NCI-H1092 treated with DMSO at 0.1 percent for 48 hours (cell line): ENCODE measurements at places on chromosomes 5 and 9.

GRCh38 chr9:110338143-110338542, 480 bp upstream of the TXNDC8 start:
- no peak for DNase-seq

DNA sequence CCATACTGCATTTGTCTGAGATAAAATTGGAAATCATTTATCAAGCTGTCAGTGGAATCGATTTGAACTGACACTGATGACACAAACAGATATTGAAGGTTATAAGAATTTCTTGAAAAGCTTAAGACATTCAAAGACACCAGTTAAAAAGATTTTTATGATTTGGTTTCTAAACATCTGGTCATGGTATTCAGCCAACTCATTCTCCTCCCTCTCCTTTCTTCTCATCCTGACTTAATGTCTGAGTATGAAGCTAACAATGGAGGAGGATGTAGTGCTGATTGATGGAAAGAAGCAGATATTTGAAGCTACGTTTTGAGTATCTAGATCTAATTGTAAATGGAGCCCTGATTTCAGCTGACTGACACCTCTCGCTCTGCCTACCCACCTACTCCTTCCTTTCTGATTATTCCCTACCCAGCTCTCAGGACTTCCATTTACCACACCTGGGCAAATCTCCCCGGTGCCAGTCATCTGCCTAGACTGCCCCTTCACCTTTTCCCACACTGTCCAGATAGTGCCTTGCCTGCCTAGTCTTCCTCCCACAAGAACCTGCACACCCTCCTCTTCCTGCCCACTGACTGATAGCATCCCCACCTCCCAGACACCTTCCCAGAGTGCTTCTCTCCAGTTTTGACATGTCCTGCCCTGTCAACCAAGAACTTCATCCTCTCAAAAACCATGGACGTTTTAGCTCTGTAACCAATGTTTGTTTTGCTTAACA, 20.7 kb upstream of the LIFR start:
- no peak for DNase-seq

- no peak for DNase-seq
Observed at GRCh38 chr5:62778316-62779009, 199.8 kb downstream of the LRRC70 start.

- no peak for DNase-seq
Observed at GRCh38 chr5:177350776-177351391, 584 bp downstream of the LMAN2 start.

- no peak for DNase-seq
Observed at GRCh38 chr9:136558373-136558772, 12.5 kb upstream of the NOTCH1 start.

DNA sequence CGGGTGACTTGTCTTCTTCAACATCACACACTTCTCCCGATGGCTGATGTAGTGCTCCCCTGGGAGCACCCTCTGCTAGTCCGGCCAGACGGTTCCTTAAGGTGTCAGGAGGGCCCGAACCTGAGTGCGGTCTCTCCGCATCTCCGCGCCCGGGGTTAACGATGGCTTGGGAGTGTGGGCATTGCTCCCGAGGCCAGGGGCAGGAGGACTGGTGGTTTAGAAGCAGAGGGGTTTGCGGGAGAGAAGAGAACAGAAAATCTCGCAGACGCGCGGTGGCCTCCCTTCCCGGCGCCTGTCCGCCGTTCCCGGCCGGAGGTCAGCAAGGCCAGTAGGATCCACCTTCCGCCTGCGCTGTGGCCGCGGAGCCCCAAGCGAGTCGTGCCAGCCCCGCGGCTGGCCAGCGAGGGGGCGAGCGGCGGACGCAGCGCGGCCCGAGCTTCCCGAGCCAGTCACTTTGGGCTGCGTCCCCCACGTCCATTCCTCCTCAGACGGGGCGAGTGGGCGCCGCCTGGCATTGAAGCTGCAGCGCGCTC, 700 bp downstream of the CDO1 start:
- DNase-seq, result peak; percentile 24

DNA sequence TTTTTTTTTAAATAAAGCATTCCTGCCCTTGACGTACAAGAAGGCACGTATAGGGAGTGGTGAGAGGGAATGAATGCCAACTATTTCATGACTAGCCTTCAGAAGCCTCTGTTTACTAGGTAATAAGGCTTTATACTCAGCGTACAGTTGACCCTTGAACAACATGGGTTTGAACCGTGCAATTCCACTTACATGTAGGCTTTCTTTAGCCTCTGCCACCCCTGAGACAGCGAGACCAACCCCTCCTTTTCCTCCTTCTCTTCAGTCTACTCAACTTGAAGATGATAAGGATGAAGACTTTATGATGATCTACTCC, 22.5 kb downstream of the CDC42SE2 start:
- DNase-seq, result no peak

GRCh38 chr5:35438786-35439185, 178.9 kb upstream of the SPEF2 start:
- no peak for DNase-seq

DNA sequence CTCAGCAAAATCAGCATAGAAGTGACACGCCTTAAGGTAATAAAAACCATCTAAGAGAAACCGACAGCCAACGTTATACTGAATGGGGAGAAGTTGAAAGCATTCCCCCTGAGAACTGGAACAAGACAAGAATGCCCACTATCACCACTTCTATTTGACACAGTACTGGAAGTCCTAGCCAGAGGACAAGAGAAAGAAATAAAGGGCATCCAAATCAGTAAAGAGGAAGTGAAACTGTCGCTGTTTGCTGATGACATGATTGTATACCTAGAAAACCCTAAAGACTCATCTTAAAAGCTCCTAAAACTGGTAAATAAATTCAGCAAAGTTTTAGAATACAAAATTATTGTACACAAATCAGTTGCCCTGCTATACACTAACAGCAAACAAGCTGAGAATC, 393.3 kb downstream of the KIF4B start:
- no peak for DNase-seq

GRCh38 chr5:60504342-60504741, 195.6 kb downstream of the DEPDC1B start:
- DNase-seq, result no peak

DNA sequence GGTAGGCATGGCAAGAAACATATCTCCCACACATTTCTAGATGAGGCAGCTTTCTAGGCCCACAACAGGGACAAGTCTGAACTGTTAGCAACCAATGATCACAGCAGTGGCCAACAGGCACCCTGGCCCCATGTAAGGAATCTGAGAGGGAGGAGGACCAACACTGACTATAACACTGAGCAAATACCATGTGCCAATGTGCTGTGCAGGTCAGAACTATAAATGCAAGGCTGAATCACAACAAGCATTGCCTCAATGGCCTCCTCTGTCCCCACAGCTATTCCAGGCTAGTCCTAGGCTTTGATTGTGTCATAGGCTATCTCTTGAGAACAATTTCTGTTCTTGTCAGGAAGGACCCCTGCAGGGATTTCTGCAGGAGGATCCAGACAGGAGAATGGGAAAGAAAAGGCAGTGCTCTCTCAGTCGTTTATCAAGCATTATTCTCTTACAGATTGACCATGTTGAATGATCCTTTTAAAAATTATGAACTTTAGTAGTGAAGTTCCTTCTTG, 221.2 kb downstream of the TLE1 start:
- DNase-seq, result no peak

- no peak for DNase-seq
Observed at GRCh38 chr5:163567811-163568210, 62.4 kb downstream of the MAT2B start.

DNA sequence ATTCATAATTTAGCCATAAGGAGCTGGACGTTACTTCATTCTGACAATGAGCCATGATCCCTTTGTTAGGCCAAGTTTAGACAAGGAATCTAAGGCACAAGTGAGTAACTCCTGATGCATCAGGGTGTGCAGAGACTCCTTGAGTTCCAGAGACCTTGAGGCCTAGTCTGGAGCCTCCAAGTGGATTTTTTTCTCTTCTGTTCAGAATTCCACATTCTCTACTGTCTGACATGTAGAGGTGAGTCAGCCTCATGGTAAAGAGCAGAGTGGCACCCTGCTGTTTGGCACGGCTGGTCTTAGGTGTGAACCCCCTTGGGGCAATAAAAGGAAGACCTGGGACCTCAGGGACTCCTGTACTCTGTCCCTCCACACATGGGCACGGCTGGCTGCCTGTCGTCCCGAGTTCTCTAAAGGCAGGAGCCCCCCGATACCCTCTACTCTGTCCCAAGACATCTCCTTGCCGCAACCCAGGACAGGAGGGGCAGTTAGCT, 22.0 kb upstream of the TGFBI start:
- no peak for DNase-seq

- no peak for DNase-seq
Observed at GRCh38 chr9:419571-420171, 205.0 kb downstream of the DOCK8 start.

DNA sequence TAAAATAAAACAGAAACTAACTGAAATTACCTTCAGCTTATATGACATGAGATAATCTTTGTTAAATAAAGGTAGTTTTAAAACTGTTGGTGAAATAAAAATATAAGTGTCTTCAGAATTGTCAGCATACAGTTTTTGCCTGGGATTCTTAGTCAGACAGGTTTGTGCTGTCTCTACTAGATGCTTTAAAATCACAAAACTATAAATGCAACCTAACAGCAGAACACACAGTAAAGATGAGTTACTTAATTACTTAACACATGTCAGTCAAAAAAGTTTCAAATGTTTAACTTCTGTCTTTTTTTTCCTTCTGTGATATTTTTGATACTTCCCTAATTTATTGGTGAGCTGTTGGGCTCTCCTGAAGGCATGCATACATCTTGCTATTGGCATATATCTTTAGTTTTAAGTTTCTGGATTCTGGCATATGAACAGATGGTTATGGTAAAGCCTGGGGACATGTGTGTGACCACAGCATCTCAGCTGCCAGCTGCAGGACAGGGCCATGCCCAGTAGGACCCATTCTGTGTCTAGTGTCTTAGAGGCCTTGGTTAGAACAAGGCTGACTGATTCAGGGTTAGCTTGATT, 231.1 kb upstream of the NUDT12 start:
- DNase-seq, result no peak

DNA sequence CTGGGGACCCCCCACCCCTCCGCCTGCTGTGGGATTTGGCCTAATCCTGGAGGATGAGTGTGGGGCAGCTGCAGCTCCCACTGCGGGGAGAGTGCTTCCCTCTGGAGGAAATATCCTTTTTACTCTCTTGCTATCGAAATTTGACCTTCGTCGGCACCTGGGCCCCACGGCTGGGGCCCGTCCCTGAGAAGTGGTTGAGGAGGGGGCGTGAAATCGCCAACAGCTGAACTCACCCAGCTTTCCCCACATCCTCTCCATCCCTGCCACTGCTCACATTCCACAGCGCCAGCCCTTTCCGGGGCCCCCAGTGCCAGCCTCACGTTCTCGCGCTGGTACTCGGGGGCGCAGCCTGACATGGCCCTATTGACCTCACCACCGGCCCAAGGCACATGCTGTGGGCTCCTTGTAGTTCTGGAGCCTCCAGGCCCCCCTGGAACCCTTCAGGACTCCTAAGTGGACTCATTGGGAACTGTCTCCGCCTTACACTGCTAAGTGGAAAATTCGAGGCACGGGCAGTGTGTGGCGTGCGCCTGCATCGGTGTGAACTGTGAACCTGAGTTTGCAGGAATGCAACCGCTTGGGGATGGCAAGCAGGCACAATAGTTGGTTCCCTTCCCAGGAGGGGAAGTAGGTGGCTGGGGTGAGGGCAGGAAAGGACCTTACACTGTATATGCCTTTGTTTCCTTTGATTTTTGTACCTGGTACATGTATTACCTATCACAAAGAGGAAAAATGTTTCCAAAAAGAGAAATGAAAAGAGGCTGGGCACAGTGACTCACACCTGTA, 19.2 kb downstream of the FGFR4 start:
- DNase-seq, result no peak

DNA sequence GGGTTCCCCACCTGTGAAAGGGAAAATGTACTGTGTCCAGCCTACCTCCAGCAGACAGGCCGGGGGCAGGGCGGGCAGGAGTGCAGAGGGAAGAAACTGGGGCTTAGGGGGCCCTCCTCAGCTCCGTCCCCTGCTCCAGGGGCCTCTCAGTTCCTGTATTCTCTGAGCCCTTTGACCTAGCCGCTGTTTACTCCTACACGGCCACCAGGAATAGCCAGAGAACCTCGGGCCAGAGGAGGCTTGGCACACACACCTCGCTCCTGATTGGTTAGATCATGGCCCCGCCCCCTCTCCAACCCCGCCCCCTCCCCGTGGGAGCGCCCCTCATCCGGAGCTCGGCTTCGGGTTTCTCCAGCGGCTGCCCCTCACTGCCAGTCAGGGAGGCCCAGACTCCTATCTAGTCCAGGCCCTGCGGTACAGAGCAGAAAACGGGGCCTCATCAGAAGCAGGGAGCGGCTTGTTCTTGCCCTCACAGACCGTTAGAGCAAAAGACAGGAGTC, 2.2 kb downstream of the ST6GALNAC6 start:
- no peak for DNase-seq

GRCh38 chr9:96219026-96219899, 82.7 kb downstream of the HSD17B3 start:
- DNase-seq, result peak; percentile 37

GRCh38 chr9:90832261-90832660, 30.6 kb downstream of the SYK start:
- DNase-seq, result peak; percentile 31
